Suppressor macrophage treated with lipopolysaccharide for 4 hours (primary cell): ENCODE measurements at places on chromosomes 1 and 21.

- DNase-seq = no peak
These were observed 6.8 kb downstream of the CNN3 start for GRCh38 chr1:94920061-94920460.

GRCh38 chr1:84398175-84399155 is at the start of gene DNASE2B:
Gene DNASE2B (plus strand): TSS chr1:84398484. CDS start chr1:84398565, 81 bp downstream.
- no peak for DNase-seq

DNA sequence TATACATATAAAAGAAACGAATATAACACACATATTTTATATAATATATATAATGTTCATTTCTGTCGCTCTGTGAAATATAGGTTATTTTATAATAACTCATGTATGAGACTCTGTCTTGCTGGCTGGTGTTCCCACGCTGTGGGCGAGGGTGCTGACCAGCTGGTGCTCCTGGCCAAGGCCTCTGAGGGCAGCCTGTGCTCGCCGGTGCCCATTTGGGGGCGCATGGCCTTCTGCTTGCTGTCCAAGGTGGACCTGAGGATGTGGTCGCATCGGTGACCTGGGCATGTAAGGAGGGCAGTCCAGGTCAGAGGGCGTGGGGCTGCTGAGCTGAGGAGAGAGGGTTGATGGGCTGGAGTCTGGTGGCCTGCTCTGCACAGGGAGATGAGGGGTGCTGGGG is 1.1 kb upstream of the PCP4 start:
- DNase-seq = no peak

DNA sequence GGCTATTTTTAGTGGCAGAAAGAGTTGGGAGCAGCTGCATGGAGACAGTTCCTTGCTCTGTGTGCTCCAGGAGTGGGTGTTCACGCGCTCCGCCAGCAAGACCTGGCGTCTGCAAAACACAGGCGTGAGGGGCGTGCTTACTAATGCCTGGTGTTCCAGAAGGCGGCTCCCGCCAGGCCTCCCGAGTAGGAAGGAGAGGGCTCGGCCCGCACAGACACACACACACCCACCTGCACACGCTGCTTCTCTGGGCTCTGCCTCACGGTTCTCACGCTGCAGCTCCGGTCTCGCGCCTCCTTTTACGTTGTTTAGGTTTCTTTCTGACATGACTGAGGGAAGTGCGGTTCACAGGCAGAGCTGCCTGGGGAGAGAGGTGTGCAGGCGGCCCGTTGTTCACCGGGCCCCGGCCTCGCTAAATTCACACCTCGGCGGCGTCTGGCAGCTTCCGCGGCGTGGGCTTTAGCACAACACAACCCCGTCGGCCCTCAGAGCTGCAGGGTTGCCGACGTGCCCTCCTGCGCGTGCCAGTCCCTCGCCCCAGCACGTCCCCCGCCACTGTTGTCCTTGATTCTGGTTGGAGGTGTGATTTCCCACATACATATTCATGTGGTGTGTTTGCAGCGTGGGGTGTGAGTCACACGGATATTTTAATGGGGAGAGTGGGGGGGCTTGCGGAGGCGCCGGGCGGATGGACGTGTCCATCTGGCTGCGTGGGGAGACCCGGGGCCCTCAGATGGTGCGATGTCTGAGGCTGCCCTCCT is 77.0 kb downstream of the SKI start:
- DNase-seq = no peak

GRCh38 chr1:116390195-116390594 is 17.2 kb downstream of the ATP1A1 start:
- no peak for DNase-seq

DNA sequence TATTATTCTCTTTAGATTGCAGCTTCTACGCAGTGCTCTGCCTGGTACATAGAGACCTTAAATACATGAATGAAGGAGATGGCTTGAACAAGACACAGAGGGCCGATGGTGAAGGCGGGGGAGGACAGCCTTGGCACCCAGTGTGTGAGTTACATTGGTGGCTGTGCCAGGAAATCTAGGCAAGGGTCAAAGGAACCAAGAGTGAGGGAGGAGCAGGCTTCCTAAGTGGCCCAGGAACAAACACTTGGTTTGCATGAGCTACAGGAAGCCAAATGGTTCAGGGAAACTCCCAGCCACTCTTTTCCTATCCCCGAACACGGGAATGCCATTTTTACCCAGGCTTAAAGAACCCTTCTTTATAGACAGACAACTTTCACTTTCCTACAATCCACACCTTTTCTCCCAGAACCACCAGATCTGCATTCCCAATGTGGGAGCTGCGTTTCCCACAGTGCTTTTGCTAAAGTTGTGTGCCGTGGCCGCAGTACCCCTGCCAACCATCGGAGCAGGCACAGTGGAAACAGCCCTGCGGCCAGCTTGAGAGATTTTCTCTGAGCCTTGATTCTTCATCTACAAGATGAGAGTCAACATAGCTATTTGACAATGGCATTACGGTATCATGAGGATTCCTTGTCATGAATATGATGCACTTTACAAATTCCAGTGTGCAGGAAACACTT is 3.5 kb upstream of the CLEC20A start:
- no peak for DNase-seq

DNA sequence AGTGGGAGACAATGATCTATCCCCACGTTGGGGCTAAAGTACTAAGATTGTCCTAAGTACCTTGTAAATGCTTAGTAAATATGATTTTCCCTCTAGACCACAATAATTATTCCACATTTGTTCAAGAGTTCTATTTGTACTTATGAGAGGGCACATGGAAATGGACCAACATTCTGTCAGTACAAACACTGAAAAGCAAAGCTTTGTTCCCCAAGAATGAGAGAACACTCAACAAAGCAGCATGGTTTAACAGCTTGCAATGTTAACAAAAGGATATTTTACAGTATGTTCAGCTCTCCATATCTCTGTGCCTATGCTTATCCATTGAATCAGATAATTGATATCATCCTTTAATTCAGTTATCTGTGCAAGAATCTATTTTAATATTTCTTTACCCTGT is 35.4 kb downstream of the RBM11 start:
- no peak for DNase-seq

- DNase-seq = no peak
These were observed at the start of gene KCNT2 for GRCh38 chr1:196608390-196609369. Gene KCNT2 (minus strand): TSS chr1:196608440. CDS start chr1:196608309, 131 bp downstream.

DNA sequence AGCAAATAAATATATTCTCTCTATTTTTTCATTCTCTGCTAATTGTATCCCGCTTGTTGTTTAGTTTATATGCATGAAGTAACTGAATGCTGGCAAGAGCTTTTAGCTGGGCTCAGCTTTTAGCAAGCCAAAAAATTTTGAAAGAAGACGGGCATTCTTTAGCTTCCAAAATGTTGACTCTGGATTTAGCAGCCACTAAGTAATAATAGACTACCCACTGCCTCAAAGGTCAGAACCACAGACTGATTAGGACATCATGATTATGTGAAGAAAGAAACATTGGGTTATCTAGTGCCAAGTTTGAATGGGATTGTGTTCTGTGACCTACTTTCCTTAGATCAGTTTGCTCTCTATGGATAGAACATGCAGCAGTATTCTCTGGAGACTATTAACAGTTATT is 80.3 kb upstream of the DPH5 start:
- no peak for DNase-seq

- DNase-seq = no peak
These were observed 465.3 kb upstream of the PTBP2 start for GRCh38 chr1:96256130-96256790.

GRCh38 chr1:201460814-201461644 is 8.0 kb downstream of the PHLDA3 start:
- DNase-seq = peak; percentile 85

- no peak for DNase-seq
These were observed 222.8 kb downstream of the HLX start for GRCh38 chr1:221101807-221102605.

DNA sequence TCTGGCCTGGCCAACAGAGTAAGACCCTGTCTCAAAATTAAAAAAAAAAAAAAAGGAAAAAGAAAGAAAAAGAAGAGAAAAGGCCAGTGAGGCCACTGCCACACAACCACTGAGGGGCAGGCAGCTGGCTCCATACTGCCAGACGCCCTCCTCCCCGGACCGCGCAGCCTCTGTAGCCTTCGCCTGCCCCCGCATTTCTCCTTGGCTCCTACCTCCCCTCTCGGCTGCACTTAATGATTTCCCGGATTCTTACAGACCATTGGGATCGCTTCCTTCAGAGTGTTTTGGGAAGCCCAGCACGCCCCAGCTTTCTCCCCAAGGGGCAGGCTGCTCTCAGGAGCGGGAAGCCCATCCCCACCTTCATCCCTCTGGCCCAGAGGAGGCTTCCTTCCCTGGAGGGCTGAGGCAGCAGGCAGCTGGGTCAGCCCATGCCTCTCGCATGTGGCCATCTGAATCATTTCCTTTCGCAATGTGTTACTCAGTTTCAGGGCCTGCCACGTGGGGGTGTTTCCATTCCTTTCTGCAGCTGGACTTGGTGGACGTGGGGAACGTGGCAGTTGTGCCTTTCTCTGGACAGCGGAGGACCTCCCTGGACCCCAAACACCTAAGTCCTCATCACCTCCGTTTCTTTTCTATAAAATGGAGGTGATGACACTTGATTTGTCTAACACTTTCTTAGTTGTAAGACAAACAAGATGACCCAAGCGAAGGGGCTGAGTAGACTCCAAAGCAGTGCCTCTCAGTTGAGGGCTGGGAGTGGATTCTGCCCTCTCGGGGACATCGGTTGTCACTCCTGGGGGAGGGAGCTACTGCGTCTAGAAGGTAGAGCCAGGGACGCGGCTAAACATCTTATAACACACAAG is 2.3 kb downstream of the SLC2A5 start:
- DNase-seq = peak; percentile 95

GRCh38 chr1:51976846-51977602 is 13.5 kb downstream of the RAB3B start:
- DNase-seq = no peak

DNA sequence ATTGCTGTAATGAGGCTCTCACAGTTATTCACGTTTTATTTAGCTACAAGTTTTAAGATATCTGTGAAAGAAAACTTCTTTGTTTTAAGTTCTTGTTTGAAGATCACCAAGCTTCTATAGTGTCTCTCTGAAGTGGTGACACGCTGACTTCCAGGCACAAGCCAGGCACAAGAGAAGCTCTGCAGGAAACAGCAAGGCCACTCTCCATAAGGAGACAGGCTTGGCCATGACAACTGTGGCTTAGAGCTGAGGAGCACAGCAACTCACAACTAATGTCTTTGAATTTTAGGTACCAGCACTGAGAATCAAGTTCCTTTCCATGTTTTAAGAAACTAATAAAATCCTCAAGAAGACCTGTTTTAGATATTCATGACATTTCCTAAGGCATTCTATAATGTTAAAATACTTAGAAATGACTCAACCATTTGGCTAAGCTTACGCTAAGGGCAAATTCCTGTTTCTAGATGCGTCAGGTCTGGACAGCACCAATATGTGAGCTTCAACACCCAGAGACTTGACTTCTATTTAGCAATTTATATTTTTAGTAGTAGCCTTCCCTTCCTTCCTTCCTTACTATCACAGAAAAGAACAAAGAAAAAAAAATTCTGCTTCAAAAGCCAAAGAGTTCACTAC is 40.2 kb downstream of the APP start:
- DNase-seq = peak; percentile 71

DNA sequence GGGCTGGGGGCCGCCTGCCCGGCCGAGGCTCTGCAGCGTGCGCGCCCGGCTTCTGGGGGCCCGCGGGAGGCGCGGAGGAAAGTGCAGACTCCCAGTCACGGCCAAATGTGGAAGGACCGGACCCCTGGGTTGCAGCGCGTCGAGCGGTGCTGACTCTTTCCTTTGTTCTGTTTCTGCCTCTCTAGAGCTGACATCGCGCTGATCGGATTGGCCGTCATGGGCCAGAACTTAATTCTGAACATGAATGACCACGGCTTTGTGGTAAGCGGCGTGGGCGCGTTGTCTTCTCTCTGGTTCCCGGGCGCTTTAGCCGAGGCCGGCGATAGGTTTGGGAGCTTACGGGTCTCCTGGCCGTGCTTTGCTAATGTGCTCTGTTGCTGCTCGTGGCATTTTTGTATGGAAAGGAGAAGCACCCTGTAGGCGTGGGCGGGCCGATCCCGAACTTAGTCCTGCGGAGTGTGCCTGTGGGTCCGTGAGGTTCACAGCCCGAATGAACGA is 629 bp downstream of the PGD start:
- DNase-seq = peak; percentile 87

GRCh38 chr1:168266644-168267186 is 14.0 kb upstream of the TBX19 start:
- DNase-seq = no peak

- no peak for DNase-seq
These were observed 119.8 kb downstream of the ZZZ3 start for GRCh38 chr1:77562596-77563150.

GRCh38 chr1:20837554-20838192 is 50.6 kb upstream of the HP1BP3 start:
- DNase-seq = no peak

DNA sequence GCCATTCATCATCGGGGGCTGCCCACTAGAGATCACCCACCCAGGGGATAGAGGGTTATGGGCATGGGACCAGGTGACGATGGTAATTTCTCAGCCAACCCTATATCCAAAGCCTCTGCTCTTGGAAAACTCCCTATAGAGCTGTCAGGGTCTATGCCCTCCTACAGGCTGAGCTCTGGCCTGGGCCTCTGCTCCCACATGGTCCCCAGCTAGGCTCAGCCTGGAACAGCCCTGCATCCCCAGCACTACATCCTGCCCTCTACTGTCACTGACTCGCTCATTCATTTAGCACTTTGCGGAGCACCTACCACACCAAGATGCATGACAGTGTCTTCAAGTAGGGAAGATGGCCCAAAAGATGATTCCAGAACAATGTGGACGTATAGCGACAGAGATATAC is 45.0 kb upstream of the EPS8L3 start:
- DNase-seq = no peak

DNA sequence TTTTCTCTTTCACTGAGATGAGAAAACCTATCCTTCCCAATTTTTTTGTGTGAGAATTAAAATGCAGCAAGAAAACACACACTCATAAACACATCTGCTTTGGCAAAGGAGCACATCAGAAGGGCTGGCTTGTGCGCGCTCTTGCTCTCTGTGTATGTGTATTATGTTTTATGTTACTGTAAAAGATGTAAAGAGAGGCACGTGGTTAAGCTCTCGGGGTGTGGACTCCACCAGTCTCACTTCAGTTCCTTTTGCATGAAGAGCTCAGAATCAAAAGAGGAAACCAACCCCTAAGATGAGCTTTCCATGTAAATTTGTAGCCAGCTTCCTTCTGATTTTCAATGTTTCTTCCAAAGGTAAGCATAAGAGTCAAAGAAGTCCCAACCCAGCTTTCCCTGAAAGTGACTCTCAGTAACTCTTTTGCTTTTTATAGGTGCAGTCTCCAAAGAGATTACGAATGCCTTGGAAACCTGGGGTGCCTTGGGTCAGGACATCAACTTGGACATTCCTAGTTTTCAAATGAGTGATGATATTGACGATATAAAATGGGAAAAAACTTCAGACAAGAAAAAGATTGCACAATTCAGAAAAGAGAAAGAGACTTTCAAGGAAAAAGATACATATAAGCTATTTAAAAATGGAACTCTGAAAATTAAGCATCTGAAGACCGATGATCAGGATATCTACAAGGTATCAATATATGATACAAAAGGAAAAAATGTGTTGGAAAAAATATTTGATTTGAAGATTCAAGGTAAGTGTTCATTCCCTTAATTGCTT is at the start of gene CD2:
Gene CD2 (plus strand): TSS at position 233 of the 780 bp plus-strand sequence. CDS start 63 bp downstream, at position 296.
- DNase-seq = peak; percentile 27

- peak; percentile 83 for DNase-seq
These were observed 28.2 kb downstream of the ATP8B2 start for GRCh38 chr1:154353460-154353904.
